CD4-positive, alpha-beta T cell treated with Interleukin-10 for 1 hour (primary cell): ENCODE measurements at places on chromosomes 2 and 18.

DNA sequence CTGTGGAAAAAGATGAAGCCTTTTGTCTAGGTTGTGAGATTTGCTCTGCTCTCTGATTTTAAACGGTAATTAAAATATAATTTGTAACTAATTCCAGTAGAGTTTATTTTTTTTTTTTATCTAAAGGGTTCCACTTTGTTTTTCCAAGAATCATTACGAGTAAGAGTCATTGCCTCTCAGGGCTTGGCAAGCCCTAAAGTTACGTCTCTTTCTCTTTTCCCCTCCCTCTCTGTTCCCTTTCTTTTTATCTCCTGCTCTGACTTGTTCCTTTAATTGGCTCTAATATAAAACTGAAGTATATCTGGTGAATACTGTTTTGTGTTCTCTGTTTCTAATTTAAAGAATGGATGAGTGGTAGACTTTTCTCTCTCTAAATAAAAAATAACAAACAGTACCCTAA lies 75.8 kb downstream of the CALCRL start:
- DNase-seq, result no peak

- no peak for DNase-seq
These were observed 5.4 kb upstream of the ANTXR1 start for GRCh38 chr2:69007603-69008002.

- DNase-seq, result no peak
These were observed 183.0 kb upstream of the REV1 start for GRCh38 chr2:99672766-99673350.

DNA sequence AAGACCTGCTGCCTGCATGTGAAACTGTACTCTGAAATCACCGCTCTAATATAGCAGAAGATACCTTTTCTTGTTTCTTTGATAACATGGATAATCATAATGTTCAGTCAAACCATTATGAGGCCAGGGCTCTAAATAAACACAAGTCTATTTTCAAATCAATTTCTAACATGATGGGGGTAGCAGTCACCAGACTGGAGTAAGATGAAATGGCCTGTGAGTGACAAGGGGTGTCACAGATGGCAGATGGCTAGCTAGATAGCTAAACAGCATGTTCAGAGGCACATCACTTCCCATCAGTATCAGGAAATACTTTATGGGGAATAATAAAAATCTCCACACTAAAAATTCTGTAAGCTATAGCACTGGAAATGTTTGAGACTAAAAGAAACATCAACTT lies 14.0 kb downstream of the MBD2 start:
- DNase-seq, result no peak

GRCh38 chr2:19461504-19462255 lies 103.3 kb upstream of the OSR1 start:
- DNase-seq, result no peak

DNA sequence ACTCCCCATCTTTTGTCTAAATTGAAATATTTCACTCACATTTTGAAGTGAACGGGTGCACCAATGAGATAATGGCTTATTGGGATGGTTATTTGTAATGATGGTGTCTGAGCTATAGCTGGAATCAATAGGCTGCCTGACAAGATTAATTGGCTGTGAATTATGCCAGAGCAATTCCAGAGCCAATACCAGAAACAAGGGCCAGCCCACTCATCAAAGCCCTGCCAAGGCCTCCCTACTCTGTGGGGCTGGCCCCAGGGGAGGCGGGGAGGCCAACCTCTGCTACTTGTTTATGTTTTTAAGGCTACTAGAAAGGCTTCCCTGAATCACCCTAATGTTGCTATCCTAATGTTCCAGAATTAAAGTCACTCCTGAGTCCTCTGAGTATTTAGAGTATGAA lies 29.1 kb upstream of the NEMP2 start:
- no peak for DNase-seq

DNA sequence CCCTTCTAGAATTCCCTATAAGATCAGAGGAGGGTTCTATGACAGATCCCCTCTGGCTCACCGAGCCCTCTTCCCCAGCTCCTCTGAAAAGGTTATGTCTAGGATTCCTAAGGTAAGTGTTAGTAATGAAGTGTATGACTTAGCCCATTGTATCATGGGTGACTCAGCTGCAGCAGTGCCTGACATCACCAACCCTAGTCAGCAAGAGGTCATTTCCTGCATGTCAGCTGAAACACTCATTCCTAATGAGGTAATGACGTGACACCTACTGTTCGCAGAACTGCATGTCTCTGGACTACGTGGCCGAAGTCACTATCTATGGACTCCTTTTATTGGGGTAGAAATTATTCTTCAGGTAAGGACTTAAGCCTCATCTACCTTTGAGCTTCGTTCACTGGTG lies 196.1 kb upstream of the MYT1L start:
- DNase-seq, result no peak

GRCh38 chr2:238847841-238848690 lies at the start of gene TWIST2:
Gene TWIST2 (plus strand): TSS chr2:238848085. CDS start chr2:238848216, 131 bp downstream.
- DNase-seq, result no peak

GRCh38 chr2:144362401-144362800 lies 157.5 kb downstream of the ZEB2 start:
- DNase-seq, result no peak

DNA sequence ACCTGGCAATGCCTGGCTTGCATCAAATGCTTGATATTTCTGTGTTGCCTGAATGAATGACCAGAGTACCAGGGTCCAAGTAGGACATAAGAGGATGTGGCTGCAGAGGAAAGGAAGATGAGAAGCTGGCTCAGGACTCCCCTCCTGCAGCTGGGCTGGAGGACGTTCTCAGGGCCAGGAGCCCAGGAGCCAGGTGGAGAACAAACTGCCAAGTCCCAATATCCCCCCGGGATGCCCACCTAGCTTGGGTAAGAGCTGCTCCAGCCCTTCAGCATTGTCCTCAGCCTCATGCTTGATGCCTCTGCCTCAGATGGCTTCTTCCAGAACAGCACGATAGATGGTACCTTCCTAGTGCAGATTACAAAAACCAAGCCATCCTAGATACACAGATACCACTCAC lies 8.6 kb upstream of the ATP6V1B1 start:
- DNase-seq, result no peak

DNA sequence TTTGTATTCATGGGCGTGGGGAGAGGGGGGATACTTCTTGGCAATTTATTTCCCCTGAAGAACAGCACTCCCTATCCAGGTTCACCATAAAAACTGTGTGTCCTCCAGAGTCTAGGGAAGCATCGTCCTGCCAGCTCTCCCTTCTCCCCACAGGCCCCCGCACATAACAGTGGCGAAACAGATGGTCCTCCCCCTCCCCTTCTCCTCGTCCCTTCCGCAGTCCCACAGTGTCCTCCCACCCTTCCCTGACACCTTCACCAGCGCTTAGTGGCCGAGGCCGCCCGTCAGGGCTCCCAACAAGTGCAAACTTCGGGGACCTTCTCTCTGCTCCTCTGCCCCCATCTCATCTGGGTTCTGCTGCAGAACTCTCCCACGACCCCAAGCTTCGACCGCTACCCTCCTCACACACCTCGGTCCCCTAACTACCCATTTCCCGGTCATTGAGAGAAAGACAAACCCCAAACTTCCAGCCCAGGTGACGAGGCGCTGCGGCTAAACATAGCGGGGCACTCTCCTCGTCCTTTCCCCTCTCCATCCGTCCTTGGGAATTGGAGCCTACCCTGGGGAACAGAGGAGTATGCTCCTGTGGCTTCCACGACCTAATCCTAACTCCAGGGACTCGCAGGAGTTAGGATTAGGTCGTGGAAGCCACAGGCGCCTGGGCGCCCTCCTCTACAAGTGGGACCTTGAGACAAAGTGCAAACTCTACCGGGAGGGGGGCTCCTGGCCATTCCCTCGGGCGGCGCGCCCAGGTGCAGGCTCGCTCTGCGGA lies 971 bp downstream of the ZNF385B start:
- DNase-seq, result no peak

GRCh38 chr2:224025874-224026273 lies 13.2 kb downstream of the SERPINE2 start:
- DNase-seq, result peak; percentile 72

DNA sequence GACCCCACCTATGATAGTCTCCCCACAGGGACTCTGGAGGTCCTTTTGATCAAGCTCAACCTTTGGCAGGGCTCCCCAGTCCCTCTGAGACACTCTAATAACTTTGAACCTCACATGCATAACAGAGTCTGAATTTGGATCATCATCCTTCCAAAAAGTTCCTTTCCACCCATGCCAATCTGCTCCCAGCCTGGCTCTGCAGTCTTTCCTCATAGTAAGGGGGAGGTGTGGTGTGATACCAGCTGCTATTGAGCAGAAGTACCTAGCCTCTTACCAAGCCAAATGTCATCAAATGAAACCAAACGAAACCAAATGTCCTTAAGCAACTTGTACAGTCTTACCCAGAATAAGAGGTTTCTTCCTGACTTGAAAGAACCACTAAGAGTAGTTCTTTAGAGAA lies 36.5 kb downstream of the DTNA start:
- DNase-seq, result no peak

DNA sequence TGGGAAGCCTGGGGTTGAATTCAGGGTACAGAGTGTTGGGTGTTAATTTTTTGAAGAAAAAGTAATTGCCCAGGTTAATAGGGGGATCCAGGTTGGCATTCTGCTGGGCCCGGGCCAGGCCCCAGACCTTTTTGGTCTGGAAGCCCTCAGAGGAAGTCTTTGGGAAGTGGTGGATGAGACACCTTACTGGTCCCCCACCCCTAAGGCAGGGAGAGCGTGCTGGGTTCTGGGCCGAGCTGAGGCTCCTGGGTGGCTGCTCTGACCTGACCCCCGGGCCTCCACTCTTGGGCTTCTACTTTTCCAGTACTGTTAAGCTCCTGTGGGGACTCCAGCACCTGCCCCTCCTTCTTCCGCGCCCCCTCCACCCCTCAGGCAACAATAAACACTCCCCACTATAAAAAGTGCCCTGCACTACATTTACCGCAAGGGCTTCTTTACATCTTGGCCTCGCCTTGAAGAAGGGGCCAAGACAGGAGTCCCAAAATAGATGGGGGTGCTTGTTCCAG lies 753 bp upstream of the HOXD3 start:
- DNase-seq, result no peak

GRCh38 chr18:34339155-34339554 lies 114.4 kb upstream of the NOL4 start:
- no peak for DNase-seq

- peak; percentile 40 for DNase-seq
These were observed 122.7 kb downstream of the TWIST2 start for GRCh38 chr2:238970553-238971081.

- no peak for DNase-seq
These were observed 7.4 kb downstream of the RHOB start for GRCh38 chr2:20454036-20454981.

DNA sequence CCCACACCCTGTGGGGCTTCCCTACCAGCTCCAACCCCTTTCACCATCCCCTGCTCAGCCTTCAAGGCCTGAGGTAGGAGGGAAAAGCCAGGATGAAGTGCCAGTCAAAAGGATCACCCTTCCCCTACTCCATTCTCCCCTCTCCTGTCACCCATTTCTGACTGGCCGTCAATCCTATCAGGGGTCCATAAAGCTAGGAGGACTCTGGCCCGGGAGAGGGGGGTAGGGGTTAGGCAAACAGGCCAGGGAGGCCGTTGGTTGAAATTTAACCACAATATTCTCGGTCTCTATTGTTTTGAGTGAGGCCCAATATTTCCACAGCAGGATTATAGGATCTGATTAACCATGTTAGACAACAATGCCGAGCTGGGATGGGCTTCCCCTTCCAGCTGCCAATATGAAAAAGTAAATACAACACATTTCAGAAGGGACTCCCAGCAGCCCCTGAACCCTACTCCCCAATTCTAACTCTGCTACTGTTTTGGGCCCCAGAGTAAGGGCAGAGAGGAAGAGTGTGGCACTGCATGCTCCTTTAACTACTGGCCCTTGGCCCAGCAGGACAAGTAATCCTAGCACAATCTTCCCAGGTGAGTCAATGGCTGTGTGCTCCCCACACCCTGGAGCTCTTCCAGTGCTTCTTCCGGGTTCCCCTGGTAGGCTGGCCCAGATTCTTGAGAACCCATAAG lies 10.6 kb upstream of the IHH start:
- no peak for DNase-seq
